Immature natural killer cell (primary cell): ENCODE measurements at places on chromosomes 3 and 15.

GRCh38 chr3:105747696-105748095 lies 121.1 kb downstream of the CBLB start:
- H3K27me3 ChIP-seq = peaks cover 8% of the 10 kb centered on the region
- peak overlapping the region; percentile 94 for H3K27ac ChIP-seq
- peaks cover 25% of the 10 kb centered on the region for H3K36me3 ChIP-seq
- peaks cover 76% of the 10 kb centered on the region for H3K4me1 ChIP-seq
- no peak for DNase-seq
- peak overlapping the region; percentile 76 for H3K4me3 ChIP-seq

DNA sequence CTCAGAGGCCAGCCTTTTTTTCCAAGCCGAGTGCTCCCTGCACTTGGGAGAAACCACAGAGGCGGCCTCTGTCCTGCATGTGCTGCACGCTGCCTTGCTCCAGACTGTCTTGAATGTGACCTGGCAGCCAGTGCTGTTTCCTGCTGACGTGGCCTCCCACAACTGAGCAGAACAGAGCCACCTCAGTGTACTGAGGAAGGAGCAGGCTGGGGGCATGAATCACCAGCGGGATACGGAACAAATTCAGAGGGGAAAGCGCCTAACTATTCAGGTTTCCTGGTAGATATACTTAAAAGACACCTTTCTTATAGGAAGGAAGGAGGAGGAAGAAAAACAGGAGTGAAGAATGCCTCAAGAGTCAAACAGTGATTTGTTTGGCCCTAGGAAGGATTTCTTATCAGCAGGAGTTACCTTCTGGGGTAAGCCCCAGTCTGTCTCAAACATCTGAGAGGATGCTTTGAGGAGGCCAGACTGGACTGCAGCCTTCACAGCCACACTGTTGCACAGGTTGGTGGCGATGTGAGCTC lies 114.0 kb downstream of the FNDC3B start:
- H3K4me3 ChIP-seq = peak overlapping the region; percentile 79
- DNase-seq = peak; percentile 53
- peak overlapping the region; percentile 87 for H3K27ac ChIP-seq

DNA sequence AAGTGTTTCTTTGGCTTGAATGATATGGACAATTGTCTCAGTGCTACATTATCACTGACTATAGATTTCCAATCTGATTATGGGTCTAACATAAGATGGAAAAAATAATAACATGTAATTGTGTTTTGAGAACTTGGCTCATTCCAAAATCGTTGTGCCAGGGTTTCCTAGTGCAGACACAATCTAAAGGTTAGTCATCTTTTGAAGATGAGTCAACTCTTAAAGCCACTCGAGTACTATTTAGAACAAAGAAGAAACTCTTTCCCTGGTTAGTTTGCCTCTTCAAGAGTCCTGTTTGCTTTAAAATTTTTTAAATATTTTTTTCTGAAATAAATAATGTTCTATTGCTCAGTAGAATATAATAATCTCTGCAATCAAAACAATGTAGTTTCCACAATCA lies 301.0 kb downstream of the CADM2 start:
- DNase-seq = no peak
- H3K4me3 ChIP-seq = no peak overlapping the region
- no peak overlapping the region for H3K27ac ChIP-seq
- H3K27me3 ChIP-seq = no peaks in the 10 kb centered on the region
- H3K36me3 ChIP-seq = no peaks in the 10 kb centered on the region

- peaks cover 18% of the 10 kb centered on the region for H3K4me1 ChIP-seq
- no peaks in the 10 kb centered on the region for H3K36me3 ChIP-seq
- H3K27me3 ChIP-seq = no peaks in the 10 kb centered on the region
- no peak overlapping the region for H3K27ac ChIP-seq
Measured at GRCh38 chr15:60406513-60407414, 9.0 kb upstream of the ANXA2 start.

DNA sequence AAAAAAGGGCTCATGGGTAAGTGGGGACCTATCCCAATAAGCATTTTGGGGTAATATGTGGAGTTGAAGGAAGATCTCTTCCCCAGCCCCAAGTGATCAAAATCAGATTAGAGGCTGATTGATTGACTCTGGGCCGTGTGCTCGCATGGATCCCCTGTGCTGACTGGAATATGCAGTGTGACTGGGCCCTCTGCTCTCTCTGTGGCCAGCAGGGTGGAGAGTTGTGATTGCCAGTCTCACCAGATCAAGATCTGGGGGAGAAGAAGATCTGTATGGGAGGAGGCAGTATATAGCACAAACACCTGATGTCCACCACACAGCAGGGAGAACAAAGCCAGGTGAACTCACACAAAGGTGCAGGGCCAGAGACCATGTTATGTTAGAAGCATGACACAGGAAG lies 8.8 kb downstream of the NUDT16 start:
- peaks cover 4% of the 10 kb centered on the region for H3K36me3 ChIP-seq
- no peak overlapping the region for H3K27ac ChIP-seq
- H3K4me3 ChIP-seq = no peak overlapping the region
- peaks cover 5% of the 10 kb centered on the region for H3K4me1 ChIP-seq
- DNase-seq = no peak
- no peaks in the 10 kb centered on the region for H3K27me3 ChIP-seq

DNA sequence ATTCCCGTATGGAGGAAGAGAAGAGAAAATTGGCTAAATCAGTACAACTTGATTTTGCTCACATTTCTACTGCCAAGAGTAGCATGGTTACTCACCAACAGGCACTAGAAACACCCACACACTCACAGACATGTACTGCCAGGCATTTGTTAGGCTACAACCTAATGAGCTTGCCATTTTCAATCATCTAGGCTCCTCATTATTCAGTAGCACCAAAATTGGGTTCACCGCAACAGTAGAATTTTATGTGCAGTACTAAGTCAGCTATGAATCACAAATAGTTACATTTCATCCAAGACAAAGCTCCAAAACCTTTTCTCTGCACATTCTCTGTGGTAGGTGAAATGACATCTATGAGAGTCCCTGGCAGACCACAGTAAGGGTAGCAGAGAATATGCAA lies 15.0 kb upstream of the THUMPD3 start:
- no peaks in the 10 kb centered on the region for H3K4me1 ChIP-seq
- no peak for DNase-seq
- no peaks in the 10 kb centered on the region for H3K36me3 ChIP-seq
- H3K27ac ChIP-seq = no peak overlapping the region
- H3K4me3 ChIP-seq = no peak overlapping the region
- no peaks in the 10 kb centered on the region for H3K27me3 ChIP-seq

DNA sequence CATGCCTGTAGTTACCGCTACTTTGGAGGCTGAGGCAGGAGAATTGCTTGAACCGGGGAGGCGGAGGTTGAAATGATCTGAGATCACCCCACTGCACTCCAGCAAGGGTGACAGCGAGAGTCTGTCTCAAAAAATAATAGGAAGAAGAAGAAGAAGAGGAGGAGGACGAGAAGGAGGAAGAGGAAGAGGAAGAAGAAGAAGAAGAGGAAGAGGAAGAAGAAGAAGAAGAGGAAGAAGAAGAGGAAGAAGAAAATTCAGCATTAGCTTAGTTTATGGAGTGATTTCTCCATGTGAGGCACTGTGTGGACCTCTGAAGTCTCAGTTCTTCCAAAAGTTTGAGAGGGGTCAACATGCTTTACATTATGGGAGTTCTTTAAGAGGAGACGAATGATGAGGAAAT lies 17.4 kb upstream of the MEGF11 start:
- H3K27me3 ChIP-seq = peaks cover 6% of the 10 kb centered on the region
- no peak overlapping the region for H3K4me3 ChIP-seq
- H3K27ac ChIP-seq = no peak overlapping the region
- no peaks in the 10 kb centered on the region for H3K4me1 ChIP-seq

GRCh38 chr15:84852212-84852611 lies 32.2 kb upstream of the SLC28A1 start:
- no peak overlapping the region for H3K27ac ChIP-seq
- H3K4me3 ChIP-seq = no peak overlapping the region
- no peaks in the 10 kb centered on the region for H3K4me1 ChIP-seq
- no peak for DNase-seq
- peaks cover 5% of the 10 kb centered on the region for H3K36me3 ChIP-seq
- peaks cover 2% of the 10 kb centered on the region for H3K27me3 ChIP-seq

GRCh38 chr3:57544181-57545125 lies at the start of gene DNAH12:
Gene DNAH12 (minus strand): TSS chr3:57544344. CDS start chr3:57542870, 1,474 bp downstream.
- no peak for DNase-seq
- H3K27me3 ChIP-seq = no peaks in the 10 kb centered on the region
- no peaks in the 10 kb centered on the region for H3K4me1 ChIP-seq
- no peak within 1 kb of the TSS for H3K4me3 ChIP-seq

GRCh38 chr3:13072600-13073325 lies 466 bp downstream of the IQSEC1 start:
- peaks cover 3% of the 10 kb centered on the region for H3K36me3 ChIP-seq
- H3K4me3 ChIP-seq = peak overlapping the region; percentile 92
- H3K27me3 ChIP-seq = peaks cover 6% of the 10 kb centered on the region
- peak; percentile 23 for DNase-seq

DNA sequence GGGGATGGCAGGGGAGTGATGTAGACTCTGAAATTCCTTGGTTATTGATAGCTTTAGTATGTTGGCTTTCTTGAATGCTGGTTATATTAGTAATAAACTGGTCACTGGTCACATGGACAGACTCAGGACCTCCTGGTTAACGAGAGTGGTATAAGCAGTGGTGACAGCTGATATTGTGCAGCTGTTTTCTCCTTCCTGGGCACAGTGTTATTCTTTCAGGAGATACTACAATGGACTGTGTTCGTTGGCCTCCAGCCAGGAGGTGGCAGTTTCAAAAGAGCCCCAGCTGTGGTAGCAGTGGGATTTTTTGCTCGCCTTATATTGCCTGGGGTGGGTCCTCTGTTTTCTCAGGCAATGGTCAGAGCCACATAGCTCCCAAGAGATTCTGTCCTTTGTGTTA lies 181.6 kb upstream of the RBMS3 start:
- H3K4me1 ChIP-seq = no peaks in the 10 kb centered on the region
- no peak overlapping the region for H3K27ac ChIP-seq
- DNase-seq = no peak
- H3K36me3 ChIP-seq = no peaks in the 10 kb centered on the region

GRCh38 chr3:153221748-153222162 lies 59.7 kb downstream of the RAP2B start:
- H3K27me3 ChIP-seq = peaks cover 17% of the 10 kb centered on the region
- H3K27ac ChIP-seq = peak overlapping the region; percentile 99
- H3K4me1 ChIP-seq = peaks cover 70% of the 10 kb centered on the region
- peak overlapping the region; percentile 82 for H3K4me3 ChIP-seq
- DNase-seq = peak; percentile 93
- H3K36me3 ChIP-seq = peaks cover 23% of the 10 kb centered on the region

- H3K27ac ChIP-seq = no peak overlapping the region
- DNase-seq = no peak
- no peaks in the 10 kb centered on the region for H3K27me3 ChIP-seq
- no peaks in the 10 kb centered on the region for H3K4me1 ChIP-seq
- H3K36me3 ChIP-seq = no peaks in the 10 kb centered on the region
Measured at GRCh38 chr15:25242957-25243799, 195.6 kb downstream of the UBE3A start.

DNA sequence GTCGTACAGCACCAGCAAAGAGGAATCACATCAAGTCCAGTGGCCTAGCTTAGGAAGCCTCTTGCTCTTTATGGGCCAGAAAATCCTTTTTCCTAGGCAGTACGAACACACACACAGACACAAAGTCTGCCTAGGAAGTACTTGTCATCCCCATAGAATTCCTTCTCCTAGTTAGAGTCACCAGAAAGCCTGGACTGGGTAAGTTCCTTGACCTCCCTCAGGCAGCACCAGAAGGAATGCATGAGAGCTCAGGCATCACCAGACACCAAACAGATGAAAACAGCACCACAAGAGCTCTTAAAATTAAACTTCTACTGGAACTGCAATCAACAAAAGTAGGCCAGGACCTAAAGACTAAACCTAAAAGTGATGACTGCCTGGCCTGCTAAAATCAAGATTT lies 192.9 kb upstream of the CCDC54 start:
- no peaks in the 10 kb centered on the region for H3K4me1 ChIP-seq
- DNase-seq = no peak
- peaks cover 4% of the 10 kb centered on the region for H3K27me3 ChIP-seq
- H3K36me3 ChIP-seq = no peaks in the 10 kb centered on the region
- H3K4me3 ChIP-seq = no peak overlapping the region

- H3K4me1 ChIP-seq = no peaks in the 10 kb centered on the region
- peaks cover 14% of the 10 kb centered on the region for H3K27me3 ChIP-seq
- H3K27ac ChIP-seq = no peak overlapping the region
- DNase-seq = no peak
- no peaks in the 10 kb centered on the region for H3K36me3 ChIP-seq
Measured at GRCh38 chr15:62079594-62079993, 12.8 kb downstream of the C2CD4A start.

- H3K4me1 ChIP-seq = no peaks in the 10 kb centered on the region
- no peak overlapping the region for H3K4me3 ChIP-seq
- no peaks in the 10 kb centered on the region for H3K36me3 ChIP-seq
Measured at GRCh38 chr15:46710401-46710960, 1006.8 kb upstream of the SEMA6D start.

DNA sequence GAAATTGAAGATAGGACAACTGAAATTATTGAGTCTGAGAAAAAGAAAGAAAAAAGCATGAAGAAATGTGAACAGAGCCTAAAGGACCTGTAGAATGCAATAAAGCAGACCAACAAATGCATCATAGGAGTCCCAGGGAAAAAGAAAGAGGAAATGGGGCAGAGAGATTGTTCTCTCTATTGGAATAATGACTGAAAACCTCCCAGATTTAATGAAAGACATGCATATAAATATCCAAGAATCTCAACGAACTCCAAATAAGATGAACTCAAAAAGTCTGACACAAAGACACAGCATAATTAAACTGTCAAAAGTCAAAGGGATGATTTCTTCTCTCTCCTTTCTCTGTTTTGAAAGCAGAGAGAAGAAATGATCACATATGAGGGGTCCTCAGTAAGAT lies 124.7 kb downstream of the MEX3B start:
- peaks cover 8% of the 10 kb centered on the region for H3K27me3 ChIP-seq
- no peaks in the 10 kb centered on the region for H3K4me1 ChIP-seq
- no peak overlapping the region for H3K4me3 ChIP-seq
- H3K27ac ChIP-seq = no peak overlapping the region
